ENCODE measurements at places on chromosomes 12 and 14.
A peak's percentile ranks its signal among the peaks of the same experiment; 100 is the strongest.

GRCh38 chr12:11769723-11770514 is 120.4 kb downstream of the ETV6 start:
- no peak for DNase-seq

- peak; percentile 76 for DNase-seq
These were observed 10.1 kb downstream of the KRT80 start for GRCh38 chr12:52181746-52182145.

- DNase-seq = no peak
These were observed 1042.1 kb downstream of the FSCB start for GRCh38 chr14:43464968-43465367.

DNA sequence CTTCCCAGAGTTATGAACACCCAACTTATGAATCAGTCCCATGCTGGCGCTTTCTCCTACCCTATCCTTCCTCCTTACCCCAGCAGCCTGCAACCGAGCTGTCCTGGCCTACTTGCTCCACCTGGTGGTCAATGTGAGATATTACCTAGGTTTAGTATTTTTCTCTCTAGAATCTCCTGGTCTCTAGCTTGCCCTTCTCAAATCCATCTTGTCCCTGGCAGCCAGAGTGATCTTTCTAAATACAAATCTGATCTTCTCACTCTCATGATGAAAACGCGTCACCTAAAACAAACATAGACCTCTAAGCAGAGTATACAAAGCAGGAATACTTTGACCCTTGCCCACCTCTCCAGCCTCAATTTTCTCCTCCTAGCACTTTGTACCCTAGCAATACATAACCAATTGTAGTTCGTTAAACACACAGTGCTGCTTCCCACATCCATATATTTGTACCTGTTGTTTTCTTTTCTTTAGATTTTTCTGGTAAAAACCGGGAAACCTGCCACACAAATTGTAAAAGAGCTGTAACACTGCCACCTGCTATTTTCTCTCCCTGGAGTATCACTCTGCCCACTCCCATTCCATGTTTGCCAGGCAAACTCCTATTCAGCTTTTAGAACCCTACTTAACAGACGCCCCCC is 20.0 kb upstream of the TCP11L2 start:
- DNase-seq = no peak

GRCh38 chr14:54856152-54856551 is 46.5 kb downstream of the GCH1 start:
- DNase-seq = no peak

GRCh38 chr14:42222924-42223471 is 616.3 kb downstream of the LRFN5 start:
- peak; percentile 74 for DNase-seq

DNA sequence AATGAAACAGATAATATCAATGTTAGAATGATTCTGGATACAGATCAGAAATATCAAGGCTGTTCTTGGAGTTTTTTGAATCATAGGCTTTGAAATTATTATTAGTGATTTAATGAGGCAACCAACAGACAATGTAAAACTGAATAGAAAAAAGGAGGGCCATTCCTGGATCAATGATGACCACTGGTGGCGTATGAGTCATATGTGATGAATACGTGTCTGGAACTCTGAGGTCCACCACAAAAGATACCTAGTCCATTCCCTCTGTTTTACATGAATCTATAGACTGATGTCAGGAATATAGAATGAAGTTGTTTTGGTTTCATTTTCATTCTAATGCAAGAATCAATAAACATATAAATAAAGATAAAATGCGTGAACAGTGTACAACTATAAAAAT is 78.3 kb upstream of the RTL1 start:
- DNase-seq = no peak

- DNase-seq = no peak
These were observed 147.3 kb downstream of the ADGRD1 start for GRCh38 chr12:131101006-131101405.

DNA sequence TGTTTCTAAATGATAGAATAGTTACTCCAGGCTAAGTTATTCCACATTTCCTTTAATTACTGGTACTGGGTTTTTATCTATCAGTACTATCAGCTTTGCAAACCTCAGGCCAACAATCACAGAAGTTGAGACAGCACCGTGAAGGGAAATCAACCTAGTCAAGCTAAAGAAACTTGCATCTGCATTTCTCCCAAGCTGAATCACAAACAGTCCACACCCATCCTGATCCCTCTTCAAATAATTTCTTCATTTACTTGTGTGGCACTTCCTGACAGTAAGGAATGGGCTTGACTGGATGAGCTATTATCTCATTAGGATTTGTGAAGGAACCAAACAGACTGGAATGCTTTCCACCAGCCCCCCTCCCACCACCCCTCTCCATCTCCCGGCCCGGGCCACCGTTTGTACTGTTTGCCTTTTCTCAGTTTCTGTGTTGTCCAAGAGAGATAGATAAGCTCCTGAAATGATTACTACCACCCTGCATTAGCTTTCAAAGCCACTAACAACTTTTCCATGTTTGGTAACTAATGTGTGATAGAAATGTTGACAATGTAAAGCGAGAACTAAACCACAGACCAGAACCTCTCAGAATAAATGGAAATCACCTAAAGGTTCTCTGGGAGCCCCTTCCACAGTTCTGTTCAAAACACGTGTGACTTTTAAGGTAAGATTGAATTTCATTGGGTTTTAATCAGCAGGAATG is 236.3 kb downstream of the SLC25A21 start:
- no peak for DNase-seq
